AG04450 (cell line): ENCODE measurements at places on chromosomes 2 and 18. TPM values are rescaled to one million over a fixed set of nuclear protein-coding genes. Genes with fewer than 3 reads are reported as not detected.

COL5A2 gene
- 269 and 305 TPM in 2 replicates for polyA plus RNA-seq

SCYGR4 gene
- not detected in 2 replicates for polyA plus RNA-seq

DNA sequence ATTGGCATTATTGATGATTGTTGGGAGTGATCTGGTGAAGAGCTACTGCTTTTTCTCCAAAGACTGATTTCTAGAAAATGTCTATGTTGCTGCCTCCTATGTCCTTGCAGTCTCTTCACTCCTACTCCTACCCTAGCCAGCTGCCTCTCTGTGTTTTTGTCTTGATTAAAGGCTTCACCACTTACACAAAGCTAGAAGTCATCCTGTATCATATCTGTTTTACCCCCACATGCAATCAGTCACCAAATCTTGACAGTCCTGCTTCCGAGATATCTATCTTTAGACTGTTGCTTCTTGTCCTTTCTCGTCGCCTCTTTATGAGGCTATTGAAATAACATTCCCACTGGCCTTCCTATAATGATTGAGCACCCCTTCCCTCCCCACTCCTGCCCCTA lies 84.5 kb upstream of the ITGA4 start:
- DNase-seq, result no peak

MAP3K19 gene
- polyA plus RNA-seq, result not detected in 2 replicates

UGT1A8 gene
- not detected in 2 replicates for polyA plus RNA-seq

GRCh38 chr18:25827228-25827627 lies 263.2 kb downstream of the SS18 start:
- DNase-seq, result no peak

GPR45 gene
- not detected in 2 replicates for polyA plus RNA-seq

AQP12A gene
- not detected in 2 replicates for polyA plus RNA-seq

DNA sequence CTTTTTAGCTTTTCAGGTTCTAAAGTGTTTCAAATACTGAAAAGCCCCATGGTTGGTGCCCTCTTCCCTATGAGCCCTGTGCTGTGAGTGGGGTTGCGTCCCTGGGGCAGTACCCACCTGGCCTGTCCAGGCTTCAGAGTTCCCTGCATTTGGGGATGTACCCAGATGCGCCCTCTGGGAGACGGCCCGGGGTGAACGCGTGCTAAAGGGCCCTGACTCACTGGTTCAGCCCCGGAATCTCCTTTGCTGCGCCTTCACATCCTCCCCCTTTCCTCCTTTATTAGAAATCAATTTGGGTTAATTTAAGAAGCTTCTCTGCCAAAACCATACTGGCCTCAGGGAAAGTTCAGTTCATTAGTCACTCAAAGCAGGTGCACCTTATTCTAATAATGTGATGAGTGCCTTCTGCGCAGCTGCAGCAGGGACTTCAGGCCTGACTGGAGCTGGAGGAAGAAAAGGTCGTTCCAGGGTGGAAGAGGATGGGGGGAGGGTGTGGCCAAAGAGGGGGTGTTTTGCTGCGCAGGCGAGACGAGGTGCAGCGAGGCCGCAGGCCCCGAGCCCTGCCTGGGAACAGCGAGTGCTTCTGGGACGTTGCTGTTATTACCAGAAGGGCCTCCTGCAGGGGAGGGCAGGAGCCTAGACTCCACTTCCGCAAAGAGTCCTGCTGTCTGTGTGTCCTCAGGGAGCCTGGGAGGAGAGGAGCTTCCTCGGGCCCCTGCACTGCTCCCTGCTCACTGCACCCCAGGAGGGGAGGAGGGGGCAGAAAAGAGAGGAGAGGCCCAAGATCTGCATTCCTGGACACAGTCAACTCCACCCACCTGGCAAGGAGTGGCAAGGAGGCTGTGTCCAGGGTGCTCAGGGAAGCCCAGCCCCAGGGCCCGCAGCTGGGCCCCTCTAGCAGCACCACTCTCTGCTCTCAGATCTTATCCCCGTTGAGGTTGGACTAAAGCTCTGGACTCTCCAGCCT lies 223.2 kb upstream of the PXDN start:
- no peak for DNase-seq

- no peak for DNase-seq
Observed at GRCh38 chr2:24359129-24360049, 947 bp downstream of the ITSN2 start.

- no peak for DNase-seq
Observed at GRCh38 chr2:207375207-207375875, 154.4 kb upstream of the CREB1 start.

HNMT gene
- polyA plus RNA-seq, result 36.2 and 47.0 TPM in 2 replicates

DNA sequence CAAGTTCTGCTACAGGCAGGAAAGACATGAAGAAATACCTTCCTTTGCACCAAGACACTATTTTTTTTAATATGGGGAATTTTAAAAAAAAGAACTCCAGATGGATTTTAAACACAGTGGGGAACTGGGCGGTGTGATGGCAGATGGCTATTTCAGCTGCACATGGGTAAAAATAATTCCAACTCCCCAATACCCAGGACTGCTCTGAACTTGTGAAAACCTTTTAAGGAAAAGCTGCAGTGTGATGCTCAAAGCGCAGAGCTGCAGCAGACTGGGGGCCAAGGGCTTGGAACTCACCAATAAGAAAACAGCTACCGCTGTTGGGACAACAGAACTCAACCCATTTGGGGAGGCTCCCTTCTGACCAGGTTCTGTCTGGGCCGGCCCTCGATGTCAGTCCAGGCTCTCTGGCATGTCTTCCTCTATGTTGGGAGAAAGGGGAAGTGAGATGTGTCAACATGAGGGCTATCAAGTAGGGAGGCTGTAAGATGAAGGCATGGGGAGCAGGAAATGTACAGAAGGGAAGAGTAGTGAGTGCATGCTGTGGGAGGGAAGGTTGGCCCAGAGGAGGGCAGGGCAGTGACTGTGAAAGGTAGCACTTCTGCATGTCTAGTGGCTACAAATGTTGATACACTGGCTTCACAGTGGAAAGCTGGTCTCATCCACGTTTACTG lies 64.0 kb upstream of the SLC14A2 start:
- no peak for DNase-seq
